ENCODE measurements at places on chromosomes 6 and 20.

GRCh38 chr6:84749181-84749580, 15.2 kb downstream of the TBX18 start:
- no peak for DNase-seq

DNA sequence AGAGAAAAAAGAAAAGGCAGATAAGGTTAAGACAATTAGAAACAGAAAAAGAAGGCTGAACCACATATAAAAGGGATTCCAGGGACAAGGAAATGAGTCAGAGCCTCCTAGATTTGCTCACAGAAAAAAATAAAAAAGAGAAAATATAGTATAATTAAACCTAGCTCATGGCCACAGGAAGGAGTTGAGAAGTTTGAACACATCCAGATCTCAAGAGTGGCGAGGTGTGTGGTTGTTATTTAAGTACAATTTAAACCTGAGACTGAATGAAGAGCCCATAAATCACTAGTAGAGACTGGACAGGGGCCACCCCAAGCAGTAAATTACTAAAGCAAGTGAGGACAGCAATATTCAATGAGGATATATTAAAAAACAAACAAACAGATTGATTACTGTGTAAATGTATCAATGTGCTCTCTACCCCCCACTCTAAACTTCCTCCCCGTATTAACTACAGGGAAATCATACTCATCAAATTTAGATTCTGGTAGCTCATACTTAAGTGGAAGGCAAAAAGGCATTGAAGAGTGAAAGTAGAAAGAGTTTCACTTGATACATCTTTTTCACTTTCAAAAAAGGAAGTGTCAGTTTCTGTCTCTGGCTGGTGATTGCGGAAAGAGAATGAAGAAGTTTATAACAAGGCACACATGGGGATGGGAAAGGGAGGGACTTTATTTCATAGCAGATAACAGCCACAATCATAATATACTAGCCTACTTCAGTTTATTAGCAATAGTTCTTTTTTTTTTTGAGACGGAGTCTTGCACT, 49.3 kb upstream of the SCAF8 start:
- no peak for DNase-seq

DNA sequence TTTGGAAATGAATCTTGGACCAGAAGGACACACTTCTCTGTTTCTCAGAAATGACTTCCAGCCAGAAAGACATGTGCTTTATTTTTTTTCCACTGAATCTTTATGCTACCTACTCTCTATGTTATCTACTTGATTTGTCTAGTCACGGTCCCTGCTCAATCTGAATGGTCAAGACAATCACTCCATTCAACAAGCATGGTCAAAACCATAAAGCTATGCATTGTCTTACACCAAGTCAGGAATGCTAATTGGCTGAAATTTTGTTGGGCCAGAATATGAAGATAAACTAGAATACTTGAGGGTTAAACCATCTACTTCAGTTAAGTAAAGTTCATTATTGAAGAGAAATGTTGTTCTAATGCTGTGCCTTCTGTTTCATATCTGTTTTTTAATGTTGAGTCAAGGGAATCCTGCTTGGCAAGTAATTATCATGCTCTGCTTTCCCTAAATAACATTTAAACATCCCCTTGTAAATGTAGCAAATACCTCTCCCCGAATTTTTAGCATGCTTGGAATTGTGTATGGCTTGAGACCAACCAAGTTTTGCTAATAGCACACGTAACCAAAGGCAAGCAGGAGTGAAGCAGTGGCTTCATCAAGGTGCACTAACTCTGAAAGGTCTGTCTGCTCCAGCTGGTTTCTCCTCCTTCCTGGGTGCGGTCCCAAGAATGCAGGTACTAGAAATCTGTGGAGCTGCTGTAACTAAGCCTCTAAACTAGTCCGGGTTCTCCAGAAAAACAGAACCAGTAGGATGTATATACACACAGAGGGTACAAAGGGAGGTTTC, 190.3 kb upstream of the CDYL start:
- no peak for DNase-seq

- no peak for DNase-seq
Observed at GRCh38 chr20:11270566-11270965, 596.8 kb upstream of the JAG1 start.

DNA sequence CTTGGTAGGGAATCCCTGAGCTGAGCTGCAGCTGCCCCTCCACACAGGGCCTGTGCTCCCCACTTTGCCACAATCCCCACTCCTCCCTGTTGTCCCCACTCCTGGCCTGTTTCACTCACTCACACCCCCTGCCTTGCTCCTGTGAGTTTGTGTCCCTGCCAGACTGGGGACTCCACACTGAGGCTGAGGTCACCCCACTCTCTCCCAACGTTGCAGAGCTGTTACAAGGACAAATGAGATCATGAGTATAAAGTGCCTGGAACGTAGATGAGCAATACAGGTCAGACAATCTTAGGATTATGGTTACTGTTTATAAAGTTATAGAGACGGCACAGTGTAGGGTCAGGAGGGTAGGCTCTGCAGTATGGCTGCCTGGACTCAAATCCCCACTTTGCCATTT, 426.0 kb upstream of the SULF2 start:
- no peak for DNase-seq

DNA sequence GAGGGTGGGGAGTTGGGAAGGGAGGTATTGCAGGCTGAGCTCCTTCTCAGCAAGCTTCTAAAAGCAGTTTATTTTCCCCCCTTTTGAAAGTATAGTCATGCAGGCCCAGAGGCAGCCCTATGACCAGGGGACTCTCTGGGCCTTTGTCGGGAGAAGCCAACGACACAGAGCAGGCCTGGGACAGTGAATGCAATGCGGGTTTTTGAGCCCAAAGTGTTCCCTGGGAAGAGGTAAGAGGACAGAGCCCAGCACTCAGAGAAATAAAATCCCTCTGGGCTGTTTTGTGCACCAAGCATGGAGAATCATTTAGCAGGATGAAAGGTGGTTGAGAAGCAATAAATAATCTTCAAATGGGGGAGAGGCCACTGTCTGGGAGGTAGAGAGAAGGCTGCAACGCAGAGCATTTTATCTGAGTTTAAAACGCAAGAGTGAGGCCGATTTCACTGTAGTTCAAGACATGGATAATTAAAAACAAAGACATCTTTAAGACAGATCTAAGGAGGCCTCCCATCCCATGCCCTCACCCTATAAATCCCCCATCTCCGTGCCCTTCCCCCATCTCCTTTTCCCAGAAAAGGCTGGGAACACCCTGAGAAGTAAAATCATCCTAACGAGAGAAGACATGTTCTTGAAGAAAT, 237.5 kb downstream of the CDC5L start:
- no peak for DNase-seq

GRCh38 chr6:136191606-136192312, 58.4 kb downstream of the MTFR2 start:
- no peak for DNase-seq

DNA sequence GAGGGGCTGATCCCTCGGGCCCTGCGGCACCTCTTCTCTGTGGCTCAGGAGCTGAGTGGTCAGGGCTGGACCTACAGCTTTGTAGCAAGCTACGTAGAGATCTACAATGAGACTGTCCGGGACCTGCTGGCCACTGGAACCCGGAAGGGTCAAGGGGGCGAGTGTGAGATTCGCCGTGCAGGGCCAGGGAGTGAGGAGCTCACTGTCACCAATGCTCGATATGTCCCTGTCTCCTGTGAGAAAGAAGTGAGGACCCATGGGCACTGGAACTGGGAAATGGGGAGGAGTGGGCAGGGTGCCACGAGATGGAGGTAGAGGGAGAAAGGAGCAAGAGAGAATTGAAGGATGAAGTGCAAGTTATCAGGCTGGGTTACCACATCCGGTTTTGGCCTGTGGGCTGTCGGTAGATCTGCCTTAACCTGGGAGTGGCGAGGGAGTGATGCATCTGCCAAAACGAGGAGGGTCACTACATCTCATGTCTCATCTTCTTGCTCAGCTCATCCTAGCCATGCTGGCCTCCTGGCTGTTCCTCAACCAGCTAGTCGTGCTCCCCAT, 5.4 kb upstream of the PHF1 start:
- DNase-seq, result no peak

Measured in NCI-H1930 (cell line).